ENCODE measurements at places on chromosomes 6 and 20.

DNA sequence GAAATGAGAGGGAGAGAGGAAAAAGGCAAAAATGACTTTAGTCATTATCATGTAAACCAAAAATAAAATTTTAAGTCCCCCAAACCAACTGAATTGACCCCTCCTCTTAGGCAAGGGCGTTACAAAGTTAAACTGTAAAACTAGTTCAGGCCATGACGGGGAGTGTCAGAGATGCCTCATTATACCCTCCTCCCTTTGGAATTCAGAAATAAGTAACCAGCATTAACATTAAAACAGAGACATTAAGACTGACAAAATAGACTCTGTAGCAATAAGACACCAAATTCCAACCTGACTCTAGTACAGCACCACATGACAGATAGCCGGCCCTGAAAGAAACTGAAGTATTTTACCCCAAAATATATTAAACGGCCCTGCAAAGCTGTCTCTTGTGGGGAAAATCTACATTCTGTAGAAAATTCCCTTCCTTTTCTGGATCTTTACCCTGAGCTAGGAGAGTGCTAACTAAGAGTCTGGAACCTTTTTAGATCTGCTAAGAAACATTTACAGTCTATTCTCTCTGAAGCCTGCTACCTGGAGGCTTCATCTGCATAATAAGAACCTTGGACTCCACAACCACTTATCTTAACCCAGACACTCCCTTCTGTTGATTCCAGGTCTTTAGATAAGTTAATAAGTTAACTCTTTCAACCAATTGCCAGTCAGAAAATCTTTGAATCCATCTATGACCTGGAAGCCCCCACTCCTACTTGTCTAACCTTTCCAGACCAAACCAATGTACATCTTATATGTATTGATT, 150.7 kb downstream of the PKHD1 start:
- no peak for DNase-seq

GRCh38 chr20:37945091-37945547, 42.2 kb downstream of the VSTM2L start:
- DNase-seq, result no peak

GRCh38 chr6:10746915-10747250, 722 bp upstream of the TMEM14B start:
- DNase-seq, result no peak

DNA sequence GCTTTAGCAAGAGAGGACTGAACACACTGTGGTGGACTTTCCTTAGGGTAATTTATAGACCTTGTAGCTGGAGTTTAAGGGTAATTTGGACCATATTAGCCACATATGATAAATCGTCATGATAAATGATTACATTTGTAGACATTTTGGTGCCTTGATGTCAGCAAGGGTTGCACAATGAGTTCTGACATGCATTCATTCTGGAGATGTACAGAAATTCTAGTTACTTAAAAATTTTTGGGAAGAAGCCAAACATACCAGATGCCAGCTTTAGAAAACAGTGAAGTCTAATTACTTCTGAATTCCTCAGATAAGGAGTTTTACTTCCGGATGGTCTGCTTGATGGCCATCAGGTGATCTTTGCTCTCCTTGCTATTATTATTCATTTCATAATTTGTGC, 653.1 kb downstream of the TBC1D32 start:
- no peak for DNase-seq

DNA sequence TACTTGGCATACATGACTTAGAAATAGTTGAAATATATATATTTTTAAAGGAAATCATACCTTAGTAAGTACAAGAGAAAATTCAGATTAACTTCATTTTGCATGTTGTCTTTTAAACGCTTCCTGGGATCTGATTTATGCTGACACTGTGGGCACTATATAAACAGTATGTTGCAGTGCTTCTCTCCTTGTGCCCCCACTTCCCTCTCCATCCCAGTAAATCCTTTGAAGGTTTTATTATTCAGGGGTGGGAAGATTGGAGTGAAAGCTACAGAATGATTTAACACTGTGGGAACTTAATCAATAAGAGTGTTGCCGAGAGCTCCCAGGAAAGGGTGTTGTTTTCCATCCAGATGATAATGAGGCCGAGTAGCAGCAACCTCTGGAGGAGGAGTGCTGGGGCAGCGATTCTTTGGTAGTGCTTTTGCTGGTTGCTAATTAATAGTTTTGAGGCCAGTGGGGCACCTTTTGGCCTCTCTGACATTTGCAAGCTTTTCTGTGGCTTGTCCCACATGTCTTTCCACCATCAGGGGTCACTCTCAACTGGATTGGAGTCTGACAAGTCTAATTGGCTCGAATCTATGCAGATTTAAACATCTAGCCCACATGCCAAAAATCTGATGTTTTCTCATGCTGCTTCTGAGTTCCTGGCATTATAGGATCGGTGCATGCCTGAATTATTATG, 183.0 kb upstream of the MMS22L start:
- no peak for DNase-seq

Measured in ACHN (cell line).